ENCODE measurements at places on chromosomes 5 and 9. TPM values are rescaled to one million over a fixed set of nuclear protein-coding genes. Genes with fewer than 3 reads are reported as not detected.

GRCh38 chr5:134131165-134131564 lies 16.7 kb downstream of the TCF7 start:
- DNase-seq: no peak

DNA sequence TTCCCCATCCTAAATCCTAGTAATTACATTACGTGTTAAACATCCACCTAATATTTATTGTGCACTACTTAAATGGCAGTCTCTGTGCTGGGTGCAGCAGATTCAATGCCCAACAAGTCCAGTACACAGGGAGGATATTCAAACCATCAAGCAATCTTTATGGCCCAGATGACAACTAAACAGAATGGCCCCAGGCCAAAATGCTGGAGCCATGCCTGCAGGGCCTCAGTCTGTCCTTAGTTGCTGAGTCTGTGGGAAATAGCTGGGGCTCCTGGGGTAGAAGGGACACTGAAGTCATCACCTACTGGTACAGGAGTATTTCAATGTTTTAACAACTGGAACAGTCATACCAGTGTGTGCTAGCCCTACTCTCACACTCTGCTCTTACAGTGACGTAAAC lies 153.5 kb downstream of the ZNF608 start:
- DNase-seq: no peak

GRCh38 chr5:162672061-162672460 lies 604.5 kb downstream of the GABRG2 start:
- no peak for DNase-seq

Gene KCNIP1
- 1.4 TPM for total RNA-seq

Measured in SJCRH30 (cell line).